ENCODE measurements at places on chromosomes 1 and 21.

- no peak for DNase-seq
These were observed 492.1 kb downstream of the LMO4 start for GRCh38 chr1:87820668-87821334.

- no peak for DNase-seq
These were observed 24.0 kb downstream of the NSUN4 start for GRCh38 chr1:46364612-46365011.

GRCh38 chr1:218865591-218865990, 308.1 kb upstream of the LYPLAL1 start:
- DNase-seq: no peak

GRCh38 chr1:203517426-203518110, 23.6 kb downstream of the OPTC start:
- DNase-seq: no peak

DNA sequence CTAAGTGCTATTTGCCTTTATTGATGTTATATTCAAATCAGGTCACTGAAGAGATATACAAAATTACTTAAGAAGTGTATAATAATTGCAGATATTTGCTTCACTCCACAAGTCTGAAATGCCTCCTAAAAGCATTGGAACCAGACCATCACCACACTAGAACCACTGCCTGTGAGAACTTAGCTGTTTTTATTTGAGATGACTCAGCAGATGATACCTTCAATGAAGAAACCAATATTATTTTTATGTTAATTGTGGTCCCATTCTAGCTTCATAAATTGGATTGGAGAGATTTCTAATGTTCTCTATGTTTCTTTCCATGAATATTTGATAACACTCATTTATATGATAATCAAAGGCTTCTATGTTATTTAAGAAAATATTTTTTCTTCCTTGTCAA, 740.6 kb downstream of the KCNT2 start:
- DNase-seq: no peak

- DNase-seq: no peak
These were observed 4.8 kb upstream of the PTCH2 start for GRCh38 chr1:44847845-44848244.

DNA sequence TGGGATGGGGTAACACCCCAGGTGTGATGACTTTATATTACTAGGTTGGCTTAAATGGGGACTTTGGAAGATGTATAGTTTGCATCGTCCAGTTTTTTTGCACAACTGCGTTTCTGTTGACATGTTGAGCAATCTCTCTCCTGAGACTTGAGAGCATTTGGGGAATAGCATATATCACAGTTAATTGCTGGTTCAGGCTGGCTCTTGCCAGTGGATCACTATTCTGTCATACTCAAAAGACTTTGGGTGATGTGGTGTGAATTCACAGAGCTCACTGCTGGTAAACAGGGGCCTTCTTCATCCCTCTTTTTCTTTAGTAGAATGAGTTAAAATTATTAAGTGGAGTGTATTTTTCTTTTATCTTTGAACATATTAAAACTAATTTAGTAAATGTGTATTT, 44.3 kb downstream of the LHX9 start:
- no peak for DNase-seq

DNA sequence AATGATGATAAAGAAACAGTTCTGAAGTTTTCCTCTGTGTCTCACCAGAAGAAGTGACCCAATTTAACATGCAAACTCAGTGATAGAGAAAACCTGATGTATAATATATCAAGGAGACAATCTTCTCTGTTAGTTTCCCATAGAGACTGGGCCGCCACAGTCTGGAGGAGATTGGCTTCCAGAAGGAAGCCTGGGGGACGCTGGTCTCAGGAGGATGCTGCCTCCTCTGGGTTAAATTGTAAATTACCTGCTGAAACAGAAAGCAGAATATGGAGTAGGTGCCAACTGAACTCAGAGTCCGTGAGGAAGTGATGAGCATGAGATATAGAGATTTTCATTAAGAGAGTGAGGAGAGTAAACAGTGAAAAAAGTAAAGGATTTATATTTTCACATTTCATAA, 15.8 kb downstream of the OR14I1 start:
- peak; percentile 15 for DNase-seq

GRCh38 chr1:26787381-26787705, 407 bp upstream of the PIGV start:
- DNase-seq: peak; percentile 79

DNA sequence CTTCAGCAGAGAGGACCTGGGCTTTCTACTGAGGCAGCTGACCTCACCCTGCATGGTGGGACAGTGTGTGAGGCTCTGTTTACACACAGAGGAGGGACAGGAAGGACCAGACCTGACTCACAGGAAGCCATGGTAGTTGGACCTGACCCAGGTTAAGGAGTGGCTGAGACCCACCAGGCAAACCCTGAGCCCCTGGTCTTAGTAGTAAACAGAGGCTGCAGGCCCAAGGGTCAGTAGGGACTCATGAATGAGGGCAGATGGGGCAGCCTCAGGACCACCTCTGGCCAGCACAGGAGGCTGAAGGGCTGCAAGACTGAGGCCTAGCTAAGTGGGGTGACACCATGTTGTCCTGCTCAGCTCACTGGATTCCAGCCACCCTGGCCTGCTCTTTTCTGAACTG, 273.2 kb downstream of the GRIK3 start:
- no peak for DNase-seq

GRCh38 chr1:235639226-235640205, 10.1 kb downstream of the GNG4 start:
- no peak for DNase-seq

GRCh38 chr1:211557894-211558625, 20.9 kb downstream of the SLC30A1 start:
- DNase-seq: no peak

- DNase-seq: no peak
These were observed 11.2 kb downstream of the RBM15 start for GRCh38 chr1:110350360-110350759.

DNA sequence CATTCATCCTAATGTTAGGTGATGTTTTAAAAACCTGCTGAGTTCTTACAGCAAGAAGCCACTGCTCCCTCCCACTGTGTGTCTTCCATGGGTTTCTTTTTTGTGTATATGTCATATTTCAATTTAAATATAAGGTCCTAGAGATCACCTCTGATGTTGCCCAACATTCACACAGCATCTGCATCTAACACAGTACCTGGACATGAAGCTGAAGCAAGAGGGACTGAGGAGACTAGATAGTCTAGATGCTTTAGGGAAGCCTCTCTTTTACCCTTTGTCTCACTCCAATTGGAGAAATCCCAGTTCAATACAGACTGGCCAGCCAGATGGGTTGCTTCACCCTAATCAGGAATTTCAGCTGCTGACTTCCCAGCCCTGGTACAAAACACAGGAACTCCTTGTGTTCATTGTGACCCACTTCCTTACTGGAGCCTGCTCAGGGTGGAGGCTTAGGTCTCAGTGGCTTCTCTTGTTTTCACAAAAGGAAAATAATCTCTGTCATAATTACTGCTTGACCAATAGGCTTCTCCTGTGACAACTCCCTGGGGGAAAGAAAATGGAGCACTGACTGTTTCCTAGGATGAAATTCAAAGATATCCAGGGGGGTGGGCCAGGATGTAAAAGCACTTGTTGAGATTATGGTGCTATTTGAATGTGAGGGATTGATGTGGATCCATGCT, 17.3 kb downstream of the BTG2 start:
- DNase-seq: no peak

Data from central memory CD4-positive, alpha-beta T cell (primary cell).